ENCODE measurements at places on chromosomes 11 and 22.

DNA sequence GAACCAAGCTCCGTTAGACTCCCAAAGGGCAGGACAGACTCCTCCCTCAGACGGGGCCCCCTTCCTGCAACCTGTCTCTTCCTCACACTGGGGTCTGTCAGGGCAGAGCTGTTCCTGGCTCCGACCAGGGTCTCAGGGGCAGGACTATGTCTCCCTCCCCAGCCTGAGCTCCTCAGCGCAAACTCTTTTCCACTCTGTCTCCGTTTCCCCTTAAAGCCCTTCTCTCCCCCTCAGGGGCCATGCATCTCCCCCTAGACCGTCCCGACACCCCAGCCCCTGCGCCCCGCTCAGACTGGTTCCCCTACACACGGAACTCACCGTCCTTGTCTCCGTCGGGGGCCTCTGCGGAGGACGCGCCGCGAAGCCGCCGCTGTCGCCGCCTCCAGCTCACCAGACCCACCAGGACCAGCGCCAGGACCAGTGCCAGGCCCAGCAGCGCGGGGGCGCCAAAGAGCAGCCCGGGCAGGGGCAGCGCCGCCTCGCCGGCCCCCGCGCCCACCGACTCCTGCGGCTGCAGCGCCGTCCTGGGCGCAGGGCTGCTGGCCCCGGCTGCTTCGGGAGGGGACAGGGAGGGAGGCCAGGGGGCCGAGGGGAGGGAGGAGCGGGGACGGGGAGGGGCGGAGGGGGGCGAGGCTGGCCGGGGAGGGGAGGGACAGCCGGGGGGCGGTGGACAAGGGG, 684 bp downstream of the TNFRSF13C start:
- no peak for DNase-seq

GRCh38 chr11:113174882-113175281, 139.5 kb upstream of the TTC12 start:
- no peak for DNase-seq

DNA sequence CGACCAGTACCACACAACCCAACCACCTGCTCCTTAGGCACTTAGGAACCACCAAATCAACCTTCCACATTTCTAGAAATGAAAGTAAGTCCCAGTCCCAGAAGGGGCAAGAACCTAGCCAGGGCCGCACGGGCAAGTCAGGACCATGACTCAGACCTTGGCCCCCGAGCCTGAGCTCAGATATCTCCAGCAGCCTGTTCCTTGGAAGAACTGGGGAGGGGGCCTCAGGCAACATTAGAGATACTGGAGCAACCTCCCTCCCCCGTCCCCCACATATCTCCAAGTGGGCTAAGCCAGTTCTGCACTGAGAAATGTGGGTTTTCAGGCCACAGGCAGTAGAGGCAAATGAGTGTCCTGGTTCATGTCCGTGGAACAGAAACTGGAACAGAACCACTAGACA, 7.7 kb downstream of the ARAP1 start:
- DNase-seq, result no peak

DNA sequence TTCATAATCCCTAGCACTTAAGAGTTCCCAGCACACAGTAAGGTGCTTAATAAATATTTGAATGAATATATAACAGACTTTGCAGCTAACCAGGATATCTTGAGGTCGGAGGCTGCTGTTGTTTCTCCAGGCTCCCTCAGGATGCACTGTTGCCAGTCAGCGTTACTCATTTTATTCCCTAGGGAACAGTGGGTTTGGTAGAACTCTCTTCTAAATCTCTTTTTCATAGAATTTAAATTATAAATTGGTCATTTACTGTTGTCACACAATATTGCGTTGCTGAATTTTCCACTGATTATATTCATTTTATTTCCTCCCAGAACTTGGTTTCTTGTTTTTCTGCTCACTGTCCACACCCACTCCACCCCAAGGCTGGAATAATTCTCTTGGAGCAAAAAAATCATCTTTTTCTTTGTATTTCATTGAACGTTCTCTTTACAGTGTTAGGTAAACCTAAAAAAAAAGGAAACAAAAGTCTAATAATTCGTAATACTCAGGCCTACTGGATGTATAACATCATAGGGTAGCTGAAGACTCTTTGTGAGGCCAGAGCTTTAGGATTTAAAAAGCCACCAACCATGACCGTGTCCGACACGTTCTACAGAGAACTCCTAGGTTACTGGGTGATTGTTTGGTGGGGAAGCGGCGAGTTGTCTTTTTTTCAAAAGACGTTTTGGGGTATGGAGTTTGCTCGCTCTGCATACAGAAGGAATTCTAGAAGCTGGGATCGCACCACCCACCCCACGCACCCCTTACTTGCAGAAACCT, 766 bp upstream of the CAPRIN1 start:
- no peak for DNase-seq

- no peak for DNase-seq
These were observed 7.3 kb downstream of the SART1 start for GRCh38 chr11:65968600-65969482.

- DNase-seq, result no peak
These were observed 313.1 kb upstream of the PITPNB start for GRCh38 chr22:28232204-28232603.

Data from cortex of kidney (tissue), 1 donor.